ENCODE measurements at places on chromosomes 16 and 17.

DNA sequence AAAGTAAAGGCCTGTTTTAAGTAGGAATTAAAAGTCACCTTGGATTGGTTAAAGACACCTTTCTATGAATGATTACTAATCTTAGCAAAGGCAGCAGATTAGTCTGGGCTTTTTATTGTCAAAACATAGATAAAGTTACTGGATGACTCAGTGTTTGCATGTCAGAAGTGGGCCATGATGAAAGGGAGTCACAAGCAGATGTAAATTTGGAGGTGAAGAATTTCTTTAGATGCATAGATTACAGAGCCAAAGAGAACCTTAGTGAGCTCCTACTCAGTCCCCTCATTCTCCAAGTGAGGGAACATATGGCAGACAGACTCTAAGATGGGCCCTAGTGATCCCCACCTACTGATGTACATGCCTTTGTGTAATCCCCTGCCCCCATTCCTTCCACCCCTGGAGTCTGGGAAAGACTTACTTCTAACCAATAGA is 124.5 kb downstream of the HS3ST3A1 start:
- no peak for DNase-seq

- DNase-seq, result no peak
Observed at GRCh38 chr16:85029408-85029784, 1.8 kb downstream of the KIAA0513 start.

- no peak for DNase-seq
Observed at GRCh38 chr16:20424129-20424866, 15.0 kb downstream of the ACSM5 start.

DNA sequence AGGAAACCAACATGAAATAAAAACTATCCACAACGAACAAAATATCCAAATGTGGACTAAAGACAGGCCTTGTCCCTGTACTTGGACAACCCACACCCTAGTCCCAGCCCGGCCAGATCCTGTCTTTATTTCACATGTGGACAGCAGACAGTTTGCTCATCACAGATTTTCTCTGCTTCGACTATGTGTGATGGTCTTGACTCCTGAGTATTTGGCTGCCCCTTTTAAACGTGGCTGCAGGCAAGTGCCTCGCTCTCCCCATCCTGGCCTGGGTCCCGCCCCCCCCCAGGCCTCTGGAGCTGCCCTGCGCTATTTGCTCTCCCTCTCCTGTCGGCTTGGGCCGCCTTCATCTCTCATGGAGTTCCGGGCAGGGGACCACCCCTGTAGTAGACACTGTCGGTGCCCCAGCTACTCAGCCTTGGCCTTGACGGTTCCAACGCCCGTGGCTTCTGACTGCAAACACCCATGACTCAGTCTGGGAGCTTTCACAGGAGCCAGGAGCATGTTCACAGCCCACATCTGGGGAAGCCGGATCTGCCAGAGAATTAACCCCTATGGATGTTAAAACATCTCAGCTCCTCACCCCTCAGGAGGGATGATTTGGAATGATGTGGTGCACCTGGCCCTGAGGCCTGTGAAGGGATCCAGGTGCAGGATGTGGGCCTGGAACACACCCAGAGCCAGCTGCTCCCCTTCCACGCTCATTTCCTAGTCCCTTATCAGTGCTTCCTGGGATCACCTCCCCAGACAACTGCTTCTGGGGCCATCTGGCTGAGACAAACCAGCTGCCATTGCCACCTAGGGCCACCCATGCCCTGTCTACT is 229.7 kb upstream of the RPL38 start:
- DNase-seq, result no peak

- DNase-seq, result no peak
Observed at GRCh38 chr16:19232988-19233387, 52.5 kb upstream of the CLEC19A start.

DNA sequence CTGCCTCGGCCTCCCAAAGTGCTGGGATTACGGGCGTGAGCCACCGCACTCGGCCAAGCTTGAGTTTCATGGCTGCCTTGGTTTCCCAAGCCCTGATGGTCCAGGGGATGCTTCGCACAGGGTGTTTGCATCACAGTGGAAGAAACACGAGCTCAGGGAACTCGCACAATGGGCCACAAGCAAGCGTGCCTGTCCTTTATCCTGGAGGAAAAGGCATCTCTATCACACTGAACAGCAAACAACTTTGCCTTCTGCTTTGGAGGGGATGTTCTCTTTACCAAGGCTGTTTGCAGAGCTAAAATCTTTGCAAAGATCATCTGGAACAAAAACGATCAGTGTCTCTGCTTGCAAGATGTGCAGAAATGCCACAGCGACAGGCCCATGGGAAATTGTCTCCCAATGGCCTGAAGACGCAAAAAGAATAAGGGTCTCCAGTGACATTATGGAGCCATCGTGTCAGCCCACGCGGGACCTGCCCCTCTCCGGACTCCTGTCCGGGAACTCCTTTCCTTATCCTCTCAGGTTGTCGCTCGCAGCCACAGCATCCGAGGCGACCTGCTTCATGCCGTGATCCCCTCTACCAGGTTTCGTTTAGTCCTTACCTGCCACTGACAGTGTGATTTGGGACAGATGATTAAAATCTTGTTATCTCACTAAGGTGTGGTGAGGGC is 44.1 kb upstream of the CBFA2T3 start:
- no peak for DNase-seq

DNA sequence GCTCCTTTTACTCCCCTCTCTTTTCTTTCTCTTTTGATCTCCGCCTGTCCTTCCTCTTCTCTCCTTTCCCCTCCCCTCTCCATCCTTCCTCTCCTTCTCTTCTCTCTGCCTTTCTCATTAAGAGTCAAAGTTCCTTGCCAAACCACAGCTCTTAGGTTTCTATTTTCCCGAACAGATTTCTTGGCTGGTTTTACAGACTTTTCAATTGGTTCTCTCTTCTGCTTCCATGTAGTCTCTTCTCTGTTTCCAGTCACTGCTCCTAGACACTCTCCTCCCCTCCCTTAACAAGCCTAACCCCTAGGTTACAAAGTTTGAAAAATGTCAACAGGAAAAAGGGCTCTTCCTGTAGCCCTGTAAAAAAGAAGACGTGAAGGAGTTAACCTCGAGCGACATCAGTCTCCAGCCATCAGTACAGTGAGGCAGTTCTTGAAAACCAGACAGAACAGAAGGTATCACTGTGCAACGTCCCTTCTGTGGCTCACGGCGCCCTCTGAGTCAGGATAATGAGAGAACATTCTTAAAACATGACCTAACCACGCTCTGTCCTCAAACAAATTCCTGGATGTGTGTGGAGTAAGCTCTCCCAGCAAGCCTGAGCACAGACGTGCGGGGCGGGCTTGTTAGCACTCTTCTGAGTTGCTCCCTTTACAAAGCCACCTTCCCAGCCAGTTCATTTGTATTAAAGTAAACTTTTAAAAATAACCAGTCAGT is 11.6 kb upstream of the MARCHF10 start:
- DNase-seq, result no peak

- no peak for DNase-seq
Observed at GRCh38 chr17:34974179-34974578, 6.1 kb upstream of the LIG3 start.

DNA sequence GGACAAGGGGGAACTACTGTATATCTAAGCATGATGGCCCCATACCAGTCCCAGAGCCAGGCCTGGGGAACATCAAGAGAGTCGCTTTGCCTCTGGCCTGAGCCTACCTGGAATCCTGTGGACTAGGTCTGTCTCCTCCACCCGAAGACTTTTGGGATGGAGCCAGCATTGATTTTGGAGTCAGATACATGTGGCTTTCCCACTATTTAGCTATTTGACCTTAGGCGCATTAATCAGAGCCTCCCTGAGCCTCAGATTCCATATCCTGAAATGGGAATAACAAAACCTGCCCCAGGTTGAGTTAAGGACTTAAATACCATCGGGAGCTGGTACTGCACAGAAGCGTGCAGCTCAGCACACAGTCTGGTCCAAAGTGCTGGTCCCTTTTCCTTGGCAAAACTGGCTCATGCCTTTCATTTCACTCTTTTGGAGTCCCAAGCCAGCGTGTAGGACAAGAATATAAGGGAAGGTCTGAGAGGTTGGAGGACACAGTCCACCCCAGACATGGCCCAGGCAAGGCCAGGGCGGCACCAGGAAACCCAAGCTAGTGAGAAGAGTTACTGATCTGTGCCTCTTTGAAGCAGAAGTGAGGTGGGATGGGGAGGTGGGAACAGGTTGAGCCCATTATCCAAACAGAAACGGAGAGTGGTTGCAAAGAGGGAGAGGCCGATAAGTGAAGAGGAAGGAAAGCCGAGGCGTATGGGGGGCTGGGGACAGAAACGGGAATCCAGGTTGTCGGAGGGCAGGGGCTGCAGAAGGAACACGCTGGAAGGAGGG is 986 bp downstream of the FA2H start:
- DNase-seq, result no peak

- no peak for DNase-seq
Observed at GRCh38 chr17:81069135-81069645, 34.2 kb downstream of the BAIAP2 start.

DNA sequence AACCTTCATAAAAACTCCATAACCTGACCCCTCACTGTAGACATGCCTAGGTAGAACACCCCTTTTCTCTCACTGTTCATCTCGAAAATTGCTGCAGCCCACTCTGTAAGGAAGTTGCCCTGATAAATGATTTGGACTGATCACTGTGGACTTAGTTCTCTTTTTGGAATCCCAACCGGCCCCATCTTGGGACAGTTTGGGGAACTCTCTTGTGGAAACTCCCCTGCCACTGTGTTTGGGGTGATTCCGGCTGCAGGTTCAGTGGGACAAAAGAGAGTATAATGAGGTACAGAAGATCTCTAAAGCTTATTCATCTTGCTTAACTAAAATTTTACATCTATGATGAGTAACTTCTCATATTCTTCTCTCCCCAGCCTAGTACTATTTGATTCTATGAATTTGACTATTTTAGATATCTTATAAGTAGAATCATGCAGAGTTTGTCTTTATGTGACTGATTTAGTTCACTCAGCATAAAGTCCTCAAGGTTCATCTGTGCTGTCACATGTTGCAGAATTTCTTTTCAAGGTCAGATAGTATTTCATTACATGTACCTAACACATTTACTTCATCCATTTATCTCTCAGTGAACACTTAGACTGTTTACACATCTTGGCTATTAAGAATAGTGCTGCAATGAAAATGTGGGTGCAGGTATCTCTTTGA is 84.9 kb downstream of the ABCA8 start:
- DNase-seq, result no peak

DNA sequence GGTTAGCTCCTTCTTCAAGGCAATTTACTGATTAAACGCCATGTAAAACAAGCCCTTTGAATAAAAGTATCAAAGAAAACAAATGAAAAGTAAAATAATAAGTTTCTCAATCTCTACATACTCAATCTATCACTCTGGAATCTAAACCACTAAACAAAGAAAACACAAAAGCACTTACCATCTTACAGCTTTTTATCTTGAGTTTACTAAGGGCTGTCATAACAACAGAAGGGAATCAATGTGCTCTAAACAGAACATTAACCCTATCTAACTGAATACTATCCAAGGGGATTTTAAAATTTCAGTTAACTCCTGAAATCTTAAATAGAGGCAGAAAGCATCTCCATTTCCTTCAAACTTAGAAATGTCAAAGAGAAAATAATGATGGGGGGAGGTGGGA is 3.4 kb downstream of the SKA2 start:
- no peak for DNase-seq

DNA sequence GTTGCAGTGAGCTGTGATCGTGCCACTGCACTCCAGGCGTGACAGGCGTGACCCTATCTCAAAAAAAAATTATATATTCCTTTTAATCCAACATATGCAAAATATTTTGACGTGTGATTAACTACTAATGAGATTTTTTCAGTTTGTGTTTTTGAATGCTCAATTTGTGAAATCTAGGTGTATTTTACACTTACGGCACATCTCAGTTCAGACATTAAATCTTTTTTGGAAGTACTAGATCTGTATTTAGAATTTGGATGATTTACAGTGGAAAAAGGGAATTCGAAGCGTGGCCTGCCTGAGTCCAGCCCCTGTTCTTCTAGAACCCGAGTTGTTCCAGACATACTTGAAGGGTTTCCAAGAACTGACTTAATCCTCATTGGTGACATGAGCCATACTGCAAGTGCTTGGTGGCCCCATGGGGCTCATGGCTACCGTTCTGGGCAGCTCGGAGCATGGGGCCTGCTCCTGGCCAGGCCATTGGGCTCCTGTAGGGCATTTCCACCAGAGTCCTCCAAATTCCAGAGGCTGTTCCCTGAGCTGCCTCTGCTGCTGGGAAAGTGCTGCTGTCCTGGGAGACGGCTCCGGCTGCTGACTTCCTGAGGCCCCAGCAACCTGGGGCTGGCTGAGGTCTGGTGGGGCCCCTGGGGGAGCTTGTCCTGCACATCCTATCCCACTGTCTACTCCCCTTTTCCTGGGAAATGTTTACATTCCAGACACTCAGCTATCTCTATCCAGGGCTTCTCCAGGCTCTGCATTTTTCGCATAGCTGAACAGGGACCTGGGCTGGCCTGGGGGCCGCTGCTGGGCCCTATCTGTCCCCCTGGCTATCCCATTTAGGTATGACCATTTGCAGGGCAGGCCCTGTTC is 27.2 kb downstream of the LLGL2 start:
- DNase-seq, result no peak

- DNase-seq, result no peak
Observed at GRCh38 chr17:59047616-59048015, 59.1 kb downstream of the TRIM37 start.

DNA sequence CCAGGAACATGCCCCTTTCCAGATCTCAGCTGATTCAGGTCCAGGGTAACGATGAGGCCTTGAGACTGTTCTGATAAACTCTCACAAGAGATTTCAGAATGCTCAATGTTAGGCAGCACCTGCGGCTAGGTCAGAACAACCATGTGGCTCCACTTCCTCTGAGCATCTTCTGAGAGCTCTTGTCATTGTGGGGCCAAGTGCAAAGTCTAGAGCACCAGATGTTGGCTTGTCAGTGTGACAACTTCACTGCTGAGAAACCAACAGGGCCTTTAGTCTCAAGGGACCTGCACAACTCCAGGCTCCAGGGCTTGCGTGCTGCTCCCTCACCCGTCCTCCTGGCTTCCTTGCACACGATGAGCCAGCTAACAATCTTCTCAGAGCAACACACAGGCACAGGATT is 29.0 kb downstream of the FCSK start:
- DNase-seq, result no peak

GRCh38 chr17:79075861-79076406 is 1.3 kb downstream of the ENGASE start:
- no peak for DNase-seq

- DNase-seq, result no peak
Observed at GRCh38 chr17:57944908-57945307, 10.3 kb downstream of the CUEDC1 start.

GRCh38 chr17:65197201-65197600 is 60.0 kb downstream of the RGS9 start:
- no peak for DNase-seq

Data from NCI-H1048 (cell line).